NAMALWA (cell line): ENCODE measurements at places on chromosomes 7 and 10.

- DNase-seq, result no peak
Observed at GRCh38 chr10:22451346-22451745, 106.0 kb downstream of the SPAG6 start.

- DNase-seq, result no peak
Observed at GRCh38 chr7:75654855-75655254, 83.9 kb downstream of the HIP1 start.

- no peak for DNase-seq
Observed at GRCh38 chr7:68862736-68863135, 735.5 kb upstream of the AUTS2 start.

- DNase-seq, result no peak
Observed at GRCh38 chr7:101422356-101423195, 59.9 kb downstream of the COL26A1 start.

- no peak for DNase-seq
Observed at GRCh38 chr7:35987016-35987415, 166.0 kb upstream of the EEPD1 start.

- DNase-seq, result no peak
Observed at GRCh38 chr10:123729523-123729922, 63.4 kb downstream of the GPR26 start.

GRCh38 chr7:87128861-87129267, 23.4 kb upstream of the DMTF1 start:
- DNase-seq, result no peak

DNA sequence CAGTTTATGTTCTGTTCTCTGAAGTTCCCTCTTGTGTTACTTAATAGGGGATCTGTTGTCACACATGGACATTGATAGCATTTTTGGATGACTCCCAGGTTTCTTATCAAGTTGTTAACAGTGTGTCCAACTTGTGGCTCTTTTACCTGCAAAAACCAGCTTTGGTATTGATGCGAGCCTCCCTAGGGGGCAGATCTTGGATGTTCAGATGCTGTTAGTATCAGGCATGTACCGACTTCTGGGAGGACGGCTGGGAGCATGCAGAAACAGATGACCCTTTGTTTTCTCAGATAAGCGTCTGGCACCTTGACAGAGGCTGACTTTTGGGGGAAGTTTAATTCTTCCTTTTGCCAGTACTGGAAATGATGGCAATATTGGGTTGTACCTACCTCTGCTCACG, 2.2 kb downstream of the PLPP4 start:
- DNase-seq, result no peak

- no peak for DNase-seq
Observed at GRCh38 chr10:43698156-43698555, 49.5 kb upstream of the ZNF32 start.

DNA sequence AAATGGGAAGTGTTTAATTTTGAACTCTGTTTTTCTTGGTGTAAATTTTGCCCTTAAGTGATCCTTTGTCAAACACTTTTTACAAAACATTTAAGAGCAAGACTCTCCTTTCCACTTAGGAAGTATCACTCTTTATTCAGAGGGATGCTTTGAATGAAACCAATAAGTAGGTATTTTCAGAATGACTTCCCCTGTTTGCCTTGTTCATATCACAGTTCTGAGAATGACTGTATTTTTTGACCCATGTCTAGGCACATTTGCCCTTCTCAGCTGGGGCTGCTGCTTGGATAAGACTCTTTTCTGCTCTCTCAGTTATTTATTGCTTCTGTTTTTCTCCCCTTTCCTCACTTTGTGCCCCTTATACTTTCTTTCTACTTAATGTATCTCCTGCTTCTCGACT, 98.2 kb downstream of the CCNY start:
- no peak for DNase-seq

GRCh38 chr7:70795948-70796347, 336.0 kb upstream of the GALNT17 start:
- no peak for DNase-seq

DNA sequence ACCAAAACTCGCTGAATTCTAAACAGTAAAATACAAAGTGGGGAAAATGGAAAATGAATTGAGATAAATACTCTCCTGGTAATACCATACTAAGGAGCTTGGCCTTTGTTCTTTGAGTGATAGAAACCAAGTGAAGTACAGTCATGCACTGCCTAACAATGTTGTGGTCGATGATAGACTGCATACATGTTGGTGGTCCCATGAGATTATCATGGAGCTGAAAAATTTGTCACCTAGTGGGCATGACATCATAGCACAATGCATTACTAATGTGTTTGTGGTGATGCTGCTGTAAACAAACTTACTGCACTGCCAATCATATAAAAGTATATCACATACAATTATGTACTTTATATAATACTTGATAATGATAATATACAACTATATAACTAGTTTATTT, 419.1 kb downstream of the ARL4A start:
- no peak for DNase-seq

- DNase-seq, result no peak
Observed at GRCh38 chr10:127813290-127813689, 76.3 kb downstream of the FOXI2 start.

GRCh38 chr7:29611941-29612544, 48.4 kb downstream of the PRR15 start:
- DNase-seq, result no peak

GRCh38 chr7:21893401-21893800, 52.3 kb downstream of the CDCA7L start:
- DNase-seq, result no peak

GRCh38 chr10:44386546-44387052, 1.7 kb upstream of the CXCL12 start:
- DNase-seq, result peak; percentile 41

GRCh38 chr7:157224627-157225026, 85.9 kb downstream of the UBE3C start:
- DNase-seq, result peak; percentile 40

- DNase-seq, result no peak
Observed at GRCh38 chr10:124010024-124010423, 83.4 kb downstream of the CHST15 start.

DNA sequence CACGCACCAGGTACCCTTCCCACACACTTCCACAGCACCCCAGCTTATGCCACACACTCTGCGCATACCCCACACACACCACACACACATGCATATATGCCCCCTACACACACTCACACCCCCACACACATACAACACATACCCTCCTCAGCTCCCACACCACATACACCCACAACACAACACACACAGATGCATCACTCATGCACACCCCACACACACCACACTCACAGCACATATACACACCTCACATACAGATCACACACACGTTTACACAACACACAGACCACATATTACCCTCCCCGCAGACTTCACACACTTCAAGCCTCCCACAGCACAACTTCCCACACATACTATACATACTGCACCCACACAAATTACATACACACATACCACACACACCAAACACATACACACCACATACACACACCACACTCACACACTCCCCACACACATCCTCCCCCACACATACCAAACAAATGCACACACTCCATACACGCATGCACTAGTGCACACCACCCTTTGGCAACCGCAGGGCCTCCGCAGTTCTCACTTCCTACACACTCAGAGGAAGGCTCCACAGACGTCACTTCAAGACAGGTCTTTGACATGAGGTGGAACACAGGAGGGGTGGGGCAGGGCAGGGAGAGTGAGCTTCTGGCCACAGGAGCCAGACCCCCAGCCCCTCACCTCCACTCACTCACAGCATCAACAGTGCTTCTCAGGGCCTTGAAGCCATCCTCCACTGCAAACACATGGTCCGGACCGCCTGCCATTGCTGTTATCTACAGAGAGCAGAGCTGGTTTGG, 18.5 kb upstream of the ANTXRL start:
- peak; percentile 68 for DNase-seq

- DNase-seq, result peak; percentile 50
Observed at GRCh38 chr7:83366629-83367028, 203.9 kb upstream of the PCLO start.

DNA sequence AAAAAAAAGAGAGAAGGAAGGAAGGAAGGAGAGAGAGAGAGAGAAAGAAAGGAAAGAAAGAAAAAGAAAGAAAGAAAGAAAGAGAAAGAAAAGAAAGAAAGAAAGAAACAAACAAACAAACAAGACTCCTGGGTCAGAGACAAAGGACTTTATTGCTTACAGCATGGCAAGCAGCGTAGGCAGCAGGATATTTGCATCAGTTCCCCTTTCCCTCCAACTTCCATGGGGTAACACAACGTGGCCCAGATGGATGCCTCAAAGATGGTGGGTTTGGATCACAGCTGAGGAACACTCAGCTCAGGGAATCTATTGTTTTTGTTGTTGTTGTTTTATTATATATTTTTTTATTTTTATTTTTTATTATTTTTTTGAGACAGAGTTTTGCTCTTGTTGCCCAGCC, 128.5 kb upstream of the VKORC1L1 start:
- no peak for DNase-seq

DNA sequence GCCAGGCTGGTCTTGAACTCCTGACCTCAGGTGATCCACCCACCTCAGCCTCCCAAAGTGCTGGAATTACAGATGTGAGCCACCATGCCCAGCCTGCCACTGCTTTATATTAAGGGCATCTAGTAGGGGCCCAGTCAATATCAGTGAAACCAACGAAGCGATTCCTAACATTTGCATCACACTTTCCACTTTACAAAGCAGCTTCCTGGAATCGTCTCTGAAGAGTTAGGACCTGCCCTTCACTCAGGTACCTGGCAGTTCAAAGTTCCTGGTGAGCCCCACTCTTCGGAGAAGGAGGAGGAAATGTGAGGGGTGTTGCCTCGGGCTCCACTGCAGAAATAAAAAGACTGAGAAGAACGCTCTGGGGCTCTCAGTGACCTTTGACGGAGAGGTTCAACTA, 31.1 kb upstream of the EZH2 start:
- no peak for DNase-seq
